T-cell (primary cell): ENCODE measurements at places on chromosomes 1 and 21.

DNA sequence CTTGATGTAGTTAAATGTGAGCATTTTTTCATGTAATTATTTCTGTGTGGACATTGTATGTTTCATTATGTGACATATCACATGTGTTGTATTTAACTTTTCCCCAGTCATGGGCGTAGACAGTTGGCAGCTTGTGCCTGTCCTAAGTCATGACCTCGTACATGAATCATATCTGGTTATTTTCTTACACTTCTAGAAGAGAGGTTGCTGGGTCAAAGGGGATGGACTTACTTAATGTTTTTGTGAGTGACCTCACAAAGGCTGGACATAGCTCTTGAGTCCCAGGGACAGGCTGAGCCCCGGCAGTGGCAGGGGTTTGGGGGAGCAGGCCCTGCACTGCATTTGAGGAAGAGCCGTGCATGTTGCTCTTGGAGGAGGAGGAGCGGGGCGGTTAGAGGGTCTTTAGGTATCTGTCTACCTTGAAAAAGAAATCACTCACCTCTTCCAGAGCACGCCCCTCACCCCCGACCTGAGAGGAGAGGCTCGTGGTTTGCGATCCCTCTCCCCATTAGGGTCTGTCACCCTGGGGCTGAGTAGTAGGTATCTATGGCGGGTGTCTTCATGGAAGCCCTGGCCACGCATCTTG, 16.4 kb downstream of the IFNGR2 start:
- no peak for DNase-seq

DNA sequence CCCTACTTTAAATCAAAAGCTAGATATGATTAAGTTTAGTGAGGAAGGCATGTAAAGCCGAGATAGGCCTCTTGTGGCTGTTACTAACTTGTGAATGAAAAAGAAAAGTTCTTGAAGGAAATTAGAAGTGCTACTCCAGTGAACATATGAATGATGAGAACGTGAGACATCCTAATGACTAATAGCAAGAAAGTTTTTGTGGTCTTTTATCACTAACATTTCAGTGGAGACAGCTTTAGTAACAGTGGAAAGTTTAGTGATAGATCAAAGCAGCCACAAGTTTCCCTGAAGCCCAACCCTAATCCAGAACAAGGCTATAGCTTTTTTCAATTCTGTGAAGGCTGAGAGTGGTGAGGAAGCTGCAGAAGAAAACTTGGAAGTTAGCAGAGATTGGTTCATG, 73.6 kb upstream of the LRRC8B start:
- no peak for DNase-seq

DNA sequence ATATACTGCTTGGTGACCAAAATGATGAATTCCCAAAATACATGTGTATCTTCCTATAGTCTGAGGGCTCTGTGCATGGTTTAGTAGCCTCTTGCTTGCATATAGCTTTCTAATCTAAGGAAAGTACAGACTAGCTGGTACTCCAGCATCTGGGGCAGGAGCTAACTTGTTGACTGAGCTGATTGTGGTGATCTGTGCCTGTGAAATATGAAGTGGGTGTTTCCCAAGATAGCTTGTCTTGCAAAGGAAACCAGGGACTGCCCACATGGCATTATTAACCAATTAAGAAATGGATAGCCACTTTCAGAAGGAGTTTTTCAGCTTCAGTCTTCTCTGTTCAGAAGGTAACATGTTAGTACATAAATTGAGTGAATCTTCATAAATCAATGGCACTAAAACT, 219.8 kb downstream of the NEGR1 start:
- no peak for DNase-seq

DNA sequence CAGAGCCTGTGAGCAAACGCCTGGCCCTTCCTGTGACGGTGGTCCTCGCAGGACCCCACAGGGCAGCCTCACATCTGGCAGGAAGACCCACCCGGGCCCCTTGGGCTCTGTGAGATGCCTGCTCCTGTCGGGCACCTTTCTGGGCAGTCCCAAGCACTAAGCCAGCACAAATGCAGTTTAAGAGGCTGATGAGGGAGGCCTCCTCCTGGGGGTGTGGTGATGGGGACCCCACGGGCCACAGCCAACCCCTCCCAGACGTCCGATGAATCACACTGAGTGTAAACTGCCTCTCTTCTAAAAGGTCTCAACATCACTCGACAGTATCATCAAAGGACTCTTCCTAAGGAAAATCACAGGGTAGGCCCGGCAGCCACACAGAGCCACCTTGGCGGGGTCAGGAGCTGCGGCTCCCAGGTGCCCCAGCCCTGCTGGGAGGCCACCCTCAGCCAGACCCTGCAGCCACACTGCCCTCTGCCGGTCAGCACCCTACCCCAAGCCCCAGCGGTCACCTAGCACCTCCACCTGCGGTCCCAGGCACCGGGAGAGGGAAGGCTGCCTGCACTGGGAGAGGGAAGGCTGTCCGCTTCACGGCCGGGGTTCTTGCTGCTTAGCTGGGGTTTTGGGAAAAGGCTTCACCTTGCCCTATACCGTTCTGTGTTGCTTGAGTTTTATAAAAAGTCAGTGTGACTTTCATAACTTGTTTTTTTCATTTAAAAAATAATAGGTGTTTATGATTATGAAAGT, 3.9 kb upstream of the PRKCZ start:
- no peak for DNase-seq

GRCh38 chr1:86951430-86951829, 37.0 kb downstream of the HS2ST1 start:
- no peak for DNase-seq

DNA sequence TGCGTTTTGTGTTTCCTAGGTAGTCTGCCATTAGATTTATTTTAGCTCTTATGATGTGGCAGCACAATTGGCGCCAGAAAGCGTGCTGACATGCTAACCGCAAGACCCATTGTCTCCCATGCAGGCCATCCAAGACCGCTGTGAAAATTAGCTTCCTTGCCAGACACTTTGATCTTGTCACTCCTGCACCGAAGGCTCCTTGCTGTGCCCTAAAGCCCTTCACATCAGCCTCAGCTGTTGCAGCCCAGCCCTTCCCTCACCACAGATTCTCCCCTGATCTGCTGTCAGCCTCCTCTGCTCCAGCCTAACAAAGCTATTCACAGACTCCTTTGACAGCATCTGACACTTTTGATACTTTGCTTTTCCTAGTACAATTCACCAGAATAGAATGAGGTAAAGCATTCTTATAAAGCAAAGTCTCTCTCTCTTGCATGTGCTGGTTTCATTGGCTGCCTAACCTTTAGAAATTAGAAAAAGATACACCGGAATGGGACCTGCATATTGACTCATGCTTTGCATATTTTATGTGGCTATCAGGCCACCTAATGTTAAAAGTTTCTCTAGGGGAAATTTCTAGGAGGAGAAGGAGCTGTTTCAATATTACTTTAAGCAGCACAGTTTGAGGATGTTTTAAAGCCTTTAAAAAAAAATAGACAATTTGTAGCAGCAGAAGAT, 280.3 kb upstream of the FMN2 start:
- DNase-seq: peak; percentile 33
